ENCODE measurements at places on chromosomes 7 and 10. TPM values are rescaled to one million over a fixed set of nuclear protein-coding genes. Genes with fewer than 3 reads are reported as not detected.

- no peak for ATAC-seq
Measured at GRCh38 chr7:30070052-30070451, 41.8 kb downstream of the PLEKHA8 start.

GRCh38 chr10:128087884-128088709 is 38.1 kb downstream of the MKI67 start:
- peak; percentile 60 for ATAC-seq

- peak; percentile 45 for ATAC-seq
Measured at GRCh38 chr7:73978661-73979563, 49.1 kb upstream of the ELN start.

- ATAC-seq, result no peak
Measured at GRCh38 chr7:74498996-74499834, 45.5 kb downstream of the GTF2IRD1 start.

Gene IGF2BP3
- 32.6 TPM for total RNA-seq

Gene PDZD7
- 2.6 TPM for total RNA-seq

GRCh38 chr10:43194266-43194665 is 56.0 kb downstream of the CSGALNACT2 start:
- no peak for ATAC-seq

- ATAC-seq, result no peak
Measured at GRCh38 chr7:25894002-25894901, 257.7 kb upstream of the NFE2L3 start.

DNA sequence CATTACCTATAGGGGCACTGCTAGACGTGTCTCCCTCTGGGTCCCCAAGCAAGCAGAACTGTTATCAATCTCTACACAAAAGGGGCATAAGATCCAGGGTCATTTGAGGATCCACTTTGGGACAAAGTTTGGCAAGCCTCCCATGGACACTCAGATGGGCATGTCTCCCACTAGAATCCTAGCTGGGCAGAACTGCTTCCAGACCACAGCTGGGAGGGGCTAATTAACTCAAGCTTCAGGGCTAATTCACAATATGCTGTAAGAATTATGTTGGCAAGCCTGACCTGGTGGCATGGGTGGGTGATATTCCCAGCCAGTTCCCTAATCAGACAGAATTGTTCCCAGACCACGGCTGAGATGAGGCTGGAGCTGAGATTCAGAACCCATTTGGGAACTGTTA is 738.4 kb upstream of the FZD8 start:
- no peak for ATAC-seq

- no peak for ATAC-seq
Measured at GRCh38 chr7:126605056-126605455, 647.7 kb downstream of the GRM8 start.

DNA sequence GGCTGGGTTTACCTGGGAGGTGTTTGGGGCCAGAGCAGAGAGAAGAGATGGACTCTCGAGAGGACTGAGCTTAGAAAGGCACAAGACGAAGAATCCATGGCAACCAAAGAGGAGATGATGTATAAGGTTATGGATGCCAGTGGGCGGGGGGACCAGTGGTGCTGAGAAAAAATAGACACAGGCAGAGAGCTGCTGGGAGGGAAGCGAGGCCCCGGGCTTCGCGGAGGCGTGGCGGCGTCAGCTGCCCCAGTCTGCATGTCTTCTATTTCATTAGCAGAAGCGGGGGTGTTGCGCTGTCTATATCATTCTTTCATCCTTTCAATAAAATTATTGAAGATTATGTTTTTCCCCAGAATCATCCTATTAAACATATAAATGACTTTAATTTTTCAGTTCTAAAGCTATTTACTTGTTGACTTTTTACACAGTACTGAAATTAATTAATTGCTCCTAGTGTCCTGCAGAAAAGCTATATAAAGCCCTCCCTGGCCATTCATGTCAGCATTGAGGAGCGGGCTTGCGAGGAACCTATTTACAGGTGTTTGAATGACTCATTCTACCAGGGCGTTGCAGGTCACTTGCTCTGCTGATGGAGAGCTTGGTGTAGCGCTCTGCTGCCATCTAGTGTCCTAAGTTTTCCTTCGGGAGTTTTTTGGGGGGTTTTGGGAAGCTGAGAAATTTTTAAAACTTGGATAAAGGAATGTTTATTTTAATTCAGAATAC is 42.9 kb upstream of the BHLHA15 start:
- peak; percentile 81 for ATAC-seq

DNA sequence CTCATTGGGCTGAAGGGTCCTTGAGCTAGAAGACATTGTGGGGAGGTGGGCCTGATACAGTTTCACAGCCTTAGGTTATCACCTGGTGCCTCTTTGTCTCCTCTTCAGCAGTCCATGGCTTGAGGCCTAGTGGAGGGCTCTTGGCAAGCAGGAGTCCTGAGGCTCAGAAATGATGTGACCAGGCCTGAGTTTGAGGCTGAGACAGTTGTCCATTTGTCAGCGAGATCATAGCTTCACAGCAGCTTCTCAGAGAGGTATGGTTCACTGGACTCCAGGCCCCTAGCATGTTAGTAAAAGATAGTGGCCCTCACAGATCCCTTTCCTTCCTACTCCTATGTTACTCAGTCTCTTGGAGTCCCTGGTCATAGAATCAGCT is 19.1 kb downstream of the SUFU start:
- no peak for ATAC-seq

GRCh38 chr7:129184981-129185670 is 3.3 kb upstream of the SMO start:
- ATAC-seq, result no peak

GRCh38 chr10:93841961-93842360 is 51.8 kb upstream of the SLC35G1 start:
- no peak for ATAC-seq

DNA sequence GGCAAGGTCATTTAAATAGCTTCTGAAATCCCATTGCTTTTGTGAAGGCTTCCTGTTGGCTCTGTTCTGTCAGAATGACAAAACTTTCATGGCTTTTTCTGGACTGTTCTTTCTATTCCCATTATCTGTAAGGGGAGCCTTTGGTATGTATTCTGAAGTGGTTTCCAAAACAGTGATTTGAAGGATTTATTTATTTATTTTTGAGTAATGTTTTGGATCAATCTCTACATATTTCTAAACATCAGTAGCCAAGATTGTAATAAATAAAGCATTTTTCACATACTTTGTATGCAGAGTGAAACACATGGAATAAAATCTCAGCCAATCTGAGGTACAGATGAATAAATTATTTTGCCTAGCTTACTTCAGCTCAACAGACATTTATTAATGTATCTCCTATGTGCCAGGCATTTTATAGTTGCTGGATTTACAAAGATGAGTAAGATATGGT is 121.1 kb downstream of the BBS9 start:
- ATAC-seq, result no peak

DNA sequence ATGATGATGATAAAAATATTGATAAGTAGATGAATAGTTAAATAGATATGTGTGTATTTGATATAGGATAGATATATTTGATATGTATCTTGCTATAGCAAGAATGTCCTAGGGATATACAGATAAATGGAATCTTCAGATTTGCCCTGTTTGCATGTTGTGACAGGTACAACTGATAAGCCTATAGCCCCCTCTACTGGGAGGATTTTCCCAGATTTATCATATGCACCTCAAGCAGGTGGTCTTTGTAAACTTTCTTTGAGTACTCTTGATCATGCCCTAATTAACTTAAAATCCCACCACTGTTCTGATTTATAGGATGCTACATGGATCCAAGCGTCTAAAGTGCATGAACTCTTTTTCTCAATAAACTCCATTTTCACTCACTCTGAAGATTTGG is 1050.7 kb downstream of the SORCS3 start:
- ATAC-seq, result peak; percentile 41

DNA sequence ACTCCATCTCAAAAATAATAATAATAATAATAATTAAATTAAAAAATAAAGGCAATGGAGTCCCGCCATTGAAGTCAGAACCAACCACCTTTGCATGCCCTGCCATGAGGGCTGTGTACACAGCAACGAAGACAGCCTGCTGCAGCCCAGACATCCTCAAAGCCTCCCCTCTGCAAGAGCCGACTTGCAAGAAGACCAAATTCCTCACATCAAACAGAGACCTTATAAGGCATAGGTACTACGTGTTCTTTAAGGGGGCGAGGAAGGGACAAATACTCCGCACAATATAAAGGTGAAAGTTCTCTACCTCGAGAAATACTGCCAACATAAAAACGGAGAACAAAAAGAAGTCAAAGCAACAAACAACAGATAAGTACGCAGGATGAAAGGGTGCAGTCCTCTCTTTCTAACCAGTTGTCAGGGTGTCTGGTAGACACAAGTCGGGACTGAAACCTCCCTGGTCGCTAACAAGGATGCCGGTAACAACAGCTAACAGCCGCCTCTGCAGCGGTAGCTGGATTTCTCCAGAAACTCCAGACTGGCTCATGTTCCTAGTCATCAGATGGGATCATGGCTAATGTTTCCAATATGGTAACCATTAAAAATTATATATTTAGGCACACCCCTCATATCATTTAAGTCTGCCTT is 23.6 kb downstream of the FGFR2 start:
- ATAC-seq, result peak; percentile 46

Gene TAC1
- 8.4 TPM for total RNA-seq

GRCh38 chr7:139620676-139621344 is 97.3 kb downstream of the CLEC2L start:
- ATAC-seq, result no peak

DNA sequence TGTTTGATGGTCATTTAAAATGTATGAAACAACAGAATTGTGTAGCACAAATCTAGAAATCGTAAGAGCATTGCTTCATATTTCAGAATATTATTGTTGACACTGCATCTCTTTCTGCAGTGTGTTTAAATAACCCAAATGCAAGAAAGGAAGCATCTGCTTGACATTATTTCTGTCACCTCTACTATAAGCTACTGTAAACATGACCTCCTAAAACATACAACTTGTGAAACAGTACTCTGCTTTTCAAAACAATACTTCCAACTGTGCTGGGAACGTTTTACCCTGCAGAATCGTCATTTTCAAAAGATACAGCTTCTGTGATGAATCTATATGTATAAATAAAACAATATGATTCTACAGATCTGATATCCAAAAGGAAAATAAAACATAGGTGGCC is 82.0 kb downstream of the RNF133 start:
- ATAC-seq, result no peak

Gene UCN3
- 0.38 TPM for total RNA-seq

GRCh38 chr10:125871338-125871737 is 9.8 kb downstream of the DHX32 start:
- ATAC-seq, result no peak

GRCh38 chr7:38306914-38307313 is 33.5 kb upstream of the TARP start:
- ATAC-seq, result no peak

GRCh38 chr7:121753944-121754343 is 119.0 kb upstream of the PTPRZ1 start:
- ATAC-seq, result no peak

DNA sequence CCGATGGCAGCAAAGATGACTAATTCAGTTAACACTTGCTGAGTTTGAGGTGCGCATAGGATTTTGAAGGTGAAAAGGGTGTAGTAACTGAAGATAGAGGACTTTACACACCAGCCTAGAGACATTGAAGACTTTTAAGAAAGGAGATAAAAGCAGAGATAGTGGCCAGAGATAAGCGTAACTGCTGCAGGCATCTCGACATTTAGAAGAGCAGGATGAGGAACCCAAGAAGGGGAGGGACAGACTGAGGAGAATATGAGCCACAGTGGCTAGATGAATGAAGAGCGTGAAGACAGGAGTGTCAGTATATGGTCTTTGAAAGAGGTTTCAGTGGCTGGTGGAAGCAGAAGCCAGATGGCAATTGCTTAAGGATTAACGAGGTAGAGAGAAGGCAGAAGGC is 71.6 kb downstream of the CELF2 start:
- ATAC-seq, result no peak

Gene ZNF727
- total RNA-seq, result not detected

DNA sequence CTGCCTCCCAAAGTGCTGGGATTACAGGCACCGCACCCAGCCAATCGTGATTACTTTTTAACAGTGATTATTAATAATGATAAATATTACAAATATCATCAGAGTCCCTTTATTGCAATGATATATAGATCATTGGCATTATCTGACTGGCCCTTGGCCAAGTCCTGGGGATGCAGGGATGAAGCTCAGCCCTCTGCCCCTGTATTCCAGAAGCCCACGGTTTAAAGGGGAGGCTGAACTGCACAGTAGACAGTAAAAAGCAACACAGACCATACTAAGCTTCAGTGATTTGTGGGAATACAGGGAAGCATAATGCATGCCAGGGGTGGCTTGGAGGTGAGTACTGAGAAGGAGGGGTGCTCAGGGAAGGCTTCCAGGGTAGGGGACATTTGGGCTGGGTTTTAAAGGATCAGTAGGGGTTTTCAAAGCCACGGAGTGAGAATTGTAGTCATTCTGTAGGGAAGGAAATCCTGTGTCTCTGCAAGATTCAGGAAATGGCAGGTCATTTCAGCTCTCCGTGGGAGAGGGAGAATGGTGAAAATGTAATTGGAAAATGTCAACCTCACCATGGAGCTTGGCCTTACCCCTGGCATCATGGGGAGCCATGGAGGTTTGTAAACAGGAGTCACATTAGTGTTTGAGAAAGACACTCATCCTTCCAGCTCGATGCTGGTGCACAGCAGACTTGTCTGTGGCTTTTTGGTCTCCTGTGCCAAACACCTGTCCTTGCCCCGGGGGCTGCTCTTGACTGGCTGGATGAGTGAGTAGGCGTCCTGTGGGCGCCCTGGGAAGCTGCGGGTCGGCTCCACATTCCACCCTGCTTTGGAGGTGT is 8.8 kb downstream of the ADAMTS14 start:
- no peak for ATAC-seq

GRCh38 chr10:128091636-128092210 is 34.5 kb downstream of the MKI67 start:
- ATAC-seq, result no peak

GRCh38 chr7:12391922-12392615 is 11.6 kb downstream of the VWDE start:
- no peak for ATAC-seq

DNA sequence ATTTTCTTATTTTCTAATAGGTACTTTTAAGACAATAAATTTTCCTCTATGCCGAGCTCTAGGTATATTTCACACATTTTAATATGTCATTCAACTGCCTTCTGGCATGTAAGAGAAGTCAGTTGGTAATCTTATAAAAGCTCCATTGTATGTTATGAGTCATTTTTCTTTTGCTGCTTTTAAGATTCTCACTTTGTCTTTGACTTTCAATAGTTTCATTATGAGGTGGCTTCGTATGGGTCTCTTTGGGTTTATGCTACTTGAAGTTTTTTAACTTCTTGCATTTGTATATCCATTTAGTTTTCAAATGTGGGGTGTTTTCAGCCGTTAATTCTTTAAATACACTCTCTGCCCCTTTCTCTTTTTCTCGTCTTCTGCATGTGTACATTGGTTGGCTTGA is 80.5 kb downstream of the ABCA13 start:
- ATAC-seq, result no peak

DNA sequence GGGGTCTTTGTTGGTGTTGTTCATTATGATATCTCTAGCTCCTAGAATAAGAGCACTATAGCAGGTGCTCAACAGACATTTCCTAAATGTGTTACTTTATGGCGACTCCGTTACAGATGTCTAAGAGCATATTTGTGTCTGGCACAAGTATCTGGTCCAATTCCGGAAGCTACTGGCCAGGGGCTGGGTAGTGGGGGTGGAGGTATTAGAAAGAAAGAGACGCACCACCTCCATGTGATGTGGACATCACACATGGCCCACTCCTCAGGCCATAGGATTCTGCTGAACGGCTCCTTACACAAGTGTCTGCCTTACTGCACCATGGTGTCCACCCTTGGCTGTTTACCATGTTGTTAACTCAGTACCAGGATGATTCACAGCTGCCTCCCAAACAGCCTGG is 296.8 kb upstream of the MKI67 start:
- ATAC-seq, result no peak

Gene CCNY
- 30.7 TPM for total RNA-seq

Gene SPDYE2B
- 2.0 TPM for total RNA-seq

Gene PRPS1L1
- not detected for total RNA-seq

- ATAC-seq, result peak; percentile 67
Measured at GRCh38 chr7:72503644-72504043, 91.5 kb upstream of the CALN1 start.

Data from motor neuron (in vitro differentiated cells).